ENCODE measurements at places on chromosomes 11 and 22.

DNA sequence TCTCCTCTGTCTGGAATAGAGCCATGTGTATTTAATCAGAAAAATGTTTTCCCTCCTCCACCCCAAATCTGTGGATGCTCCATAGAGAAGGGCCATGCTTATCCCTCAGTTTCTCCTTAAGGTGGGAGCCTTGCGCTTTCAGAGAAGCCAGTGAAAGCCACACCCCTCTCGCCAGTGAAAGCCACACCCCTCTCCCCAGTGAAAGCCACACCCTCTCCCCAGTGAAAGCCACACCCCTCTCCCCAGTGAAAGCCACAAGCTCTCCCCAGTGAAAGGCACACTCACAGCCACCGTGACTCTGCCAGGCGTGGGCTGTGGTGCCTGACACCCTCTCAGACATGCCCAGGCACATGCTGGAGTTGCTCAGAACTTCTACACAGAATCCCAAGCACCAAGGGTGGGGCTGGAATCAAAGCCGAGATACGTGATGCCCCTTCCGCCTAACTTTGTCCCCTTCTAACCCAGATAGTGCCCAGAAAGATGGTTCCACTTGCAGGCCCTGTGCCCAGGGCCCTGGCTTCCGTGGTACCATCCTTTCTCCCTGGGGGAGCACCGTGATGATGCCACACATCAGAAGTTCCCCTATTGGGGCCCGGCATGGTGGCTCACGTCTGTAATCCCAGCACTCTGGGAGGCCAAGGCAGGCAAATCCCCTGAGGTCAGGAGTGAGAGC, 16.5 kb upstream of the PRR5 start:
- DNase-seq = peak; percentile 79

DNA sequence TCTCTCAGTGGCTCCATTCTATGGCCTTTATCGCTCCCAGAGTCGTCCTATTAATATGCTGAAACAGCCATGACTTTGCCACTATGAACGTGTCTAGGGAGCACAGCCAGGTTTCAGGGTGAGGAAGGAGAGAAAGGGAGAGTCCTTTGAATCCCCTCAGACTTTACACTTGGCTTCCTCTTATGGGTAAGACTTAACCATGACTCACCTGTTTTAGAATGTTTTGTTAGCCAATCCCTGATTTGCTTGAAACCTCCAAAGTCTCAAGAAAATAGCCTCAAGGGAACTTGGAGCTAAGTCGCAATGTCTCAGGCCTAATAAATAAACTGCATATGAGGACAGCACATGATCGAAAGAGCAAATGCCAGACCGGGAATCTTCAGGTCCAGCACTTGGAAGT, 131.2 kb upstream of the RCN1 start:
- DNase-seq = peak; percentile 19

DNA sequence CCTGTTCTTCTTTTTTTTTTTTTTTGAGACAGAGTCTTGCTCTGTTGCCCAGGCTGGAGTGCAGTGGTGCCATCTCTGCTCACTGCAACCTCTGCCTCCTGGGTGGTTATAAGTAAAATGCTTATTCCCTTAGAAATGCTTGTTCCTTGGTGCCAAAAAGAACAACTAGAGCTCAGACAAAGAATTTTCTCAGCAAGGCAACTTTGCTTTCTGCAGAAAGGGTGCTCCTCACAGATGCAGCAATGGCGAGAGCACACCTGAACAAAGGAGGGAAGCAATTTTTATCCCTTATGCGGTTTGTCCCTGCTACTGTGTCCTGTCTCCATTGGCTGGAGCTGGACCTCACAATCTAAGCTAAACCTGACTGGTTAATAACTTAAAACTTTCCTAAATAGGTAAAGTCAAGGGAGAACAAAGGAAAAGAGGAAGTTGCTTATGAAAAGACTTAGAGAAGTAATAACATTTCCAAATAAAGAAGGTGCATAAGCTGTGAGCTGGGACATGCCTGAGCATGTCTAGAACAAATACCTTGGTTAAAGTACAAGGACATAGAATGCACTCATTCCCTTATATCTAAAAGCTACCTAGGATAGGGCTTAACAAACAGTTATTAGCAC, 90.0 kb upstream of the PRR5 start:
- DNase-seq = no peak

DNA sequence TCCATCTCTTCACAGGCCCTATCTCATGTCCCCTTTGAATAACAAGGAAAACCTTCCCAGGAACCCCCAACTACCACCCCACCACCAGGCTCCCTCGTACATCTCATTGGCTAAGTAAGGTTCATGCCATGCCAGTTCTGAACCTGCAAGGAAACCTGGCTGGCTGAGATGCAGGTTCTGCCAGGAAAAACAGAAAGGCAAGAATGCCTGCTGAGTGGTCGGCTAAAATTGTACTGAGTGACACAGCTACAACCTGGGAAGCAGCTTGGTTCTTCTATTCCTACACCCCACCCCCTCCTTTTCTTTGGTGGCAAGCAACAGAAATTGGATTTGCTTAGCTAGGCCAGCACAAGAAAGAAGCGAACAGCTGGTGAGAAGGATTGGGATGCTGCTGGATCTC, 36.1 kb upstream of the TSPAN18 start:
- no peak for DNase-seq

DNA sequence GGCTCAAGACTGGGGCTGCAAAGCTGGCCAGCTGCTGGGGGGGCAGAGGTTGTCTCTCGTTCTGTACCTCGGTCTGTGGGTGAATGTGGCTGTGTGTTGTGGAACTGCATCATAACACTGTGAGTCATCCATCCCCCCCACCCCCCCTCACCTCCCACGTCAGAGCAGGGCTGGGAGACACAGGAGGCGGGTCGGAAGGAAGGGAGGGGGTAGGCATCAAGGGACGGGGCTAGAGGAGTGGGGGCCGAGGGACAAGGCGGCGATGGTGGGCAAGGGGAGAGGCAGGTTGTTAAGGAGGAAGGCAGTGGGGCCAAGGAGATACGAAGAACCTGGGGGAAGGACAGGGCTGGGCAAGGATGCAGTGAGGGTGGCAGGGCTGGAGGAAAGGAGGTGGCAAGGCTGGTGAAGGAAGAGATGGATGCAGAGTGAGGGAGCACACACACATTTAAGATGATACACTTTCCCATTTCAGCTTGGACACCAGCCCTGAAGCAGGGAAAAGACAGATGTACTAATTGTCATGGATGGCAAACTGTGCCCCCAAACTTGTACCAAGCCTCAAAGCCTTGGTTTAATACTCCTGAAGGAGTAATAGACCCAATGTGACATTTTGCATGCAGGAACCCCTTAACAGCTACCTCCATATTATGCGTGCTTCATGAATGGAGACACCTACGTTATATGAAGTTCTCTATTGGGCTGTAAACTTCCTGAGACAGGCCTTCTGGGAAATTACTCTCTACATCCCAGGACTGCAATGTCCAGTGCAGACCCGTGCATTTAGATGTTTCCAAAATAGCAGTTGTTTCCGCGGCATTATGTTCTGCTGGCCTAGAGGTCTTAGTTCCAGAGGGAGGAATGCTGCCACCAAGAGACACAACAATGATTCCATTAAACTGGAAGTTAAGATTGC, at the start of gene YPEL4:
YPEL4 (minus strand) TSS at position 87 of the 913 bp plus-strand sequence. CDS start 2,805 bp downstream, outside the sequence.
- peak; percentile 90 for DNase-seq

DNA sequence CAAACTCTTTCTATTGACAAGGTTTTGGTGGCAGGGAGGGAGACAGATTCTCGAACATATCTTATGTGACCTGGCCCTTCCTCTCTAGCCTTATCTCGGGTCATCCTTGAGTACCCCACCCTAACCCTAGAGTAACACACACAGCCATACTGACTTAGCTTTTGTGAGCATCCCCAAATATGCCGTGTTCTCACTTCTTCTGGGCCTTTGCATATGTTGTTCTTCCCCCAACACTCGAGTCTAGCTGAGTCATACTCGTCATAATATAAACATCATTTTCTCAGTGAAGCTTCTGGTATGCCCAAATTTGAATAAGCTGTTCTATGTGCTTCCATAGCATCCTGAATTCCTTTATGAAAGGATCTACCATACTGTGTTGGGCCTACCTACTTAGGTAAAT, 8.0 kb downstream of the TTC17 start:
- DNase-seq = no peak

- no peak for DNase-seq
Measured at GRCh38 chr11:13423372-13423771, 39.6 kb downstream of the BTBD10 start.

DNA sequence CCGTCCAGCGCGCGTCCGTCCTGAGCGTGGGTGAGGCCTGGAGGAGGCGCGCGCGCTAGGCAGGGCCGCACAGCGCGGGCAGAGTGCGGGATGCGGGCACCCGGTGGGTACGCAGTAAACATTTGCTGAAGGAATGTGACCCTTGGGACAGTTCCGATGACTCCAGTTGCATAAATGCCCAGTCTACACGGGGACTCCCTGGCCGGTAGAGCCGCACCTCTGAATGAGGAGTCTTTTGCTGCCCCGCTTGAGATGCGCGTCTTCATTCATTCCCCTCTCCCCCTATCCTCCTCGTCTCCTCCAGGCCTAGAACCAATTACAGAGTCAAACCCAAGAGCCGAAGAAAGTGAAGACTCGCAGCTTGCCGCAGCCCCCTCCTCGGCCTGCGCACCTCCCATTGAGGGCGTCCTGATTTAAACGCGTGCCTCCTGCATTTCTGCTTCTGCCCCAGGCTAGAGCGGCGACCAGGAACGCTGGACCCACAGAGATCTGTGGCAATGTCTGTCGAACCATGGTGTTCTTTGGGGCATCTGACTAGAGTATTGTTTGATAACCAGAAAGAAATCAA, 729 bp upstream of the CHKB start:
- DNase-seq = no peak

DNA sequence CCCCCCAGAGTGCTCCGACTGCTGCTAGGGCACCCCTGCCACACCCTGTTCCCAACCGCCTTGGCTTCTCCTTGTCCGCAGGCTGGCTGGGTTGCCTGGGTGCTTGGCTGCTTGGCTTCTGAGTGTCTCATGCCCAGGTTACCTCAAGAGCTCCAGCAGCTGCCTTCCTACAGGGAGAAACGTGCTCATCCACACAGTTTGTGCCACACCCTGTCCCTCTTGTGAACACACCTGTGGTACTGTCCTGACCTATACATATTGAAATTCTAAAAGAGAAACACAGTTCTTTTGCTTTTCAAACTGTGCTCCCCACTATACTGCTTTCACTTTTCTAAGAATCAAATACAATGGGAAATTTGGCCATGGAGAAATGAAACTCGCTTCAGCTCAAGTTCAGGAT, 191.4 kb downstream of the DBX1 start:
- no peak for DNase-seq

- DNase-seq = peak; percentile 51
Measured at GRCh38 chr22:41963453-41964111, 5.7 kb upstream of the SEPTIN3 start.
